ENCODE measurements at places on chromosomes 4 and X. TPM values are rescaled to one million over a fixed set of nuclear protein-coding genes. Genes with fewer than 3 reads are reported as not detected.

DNA sequence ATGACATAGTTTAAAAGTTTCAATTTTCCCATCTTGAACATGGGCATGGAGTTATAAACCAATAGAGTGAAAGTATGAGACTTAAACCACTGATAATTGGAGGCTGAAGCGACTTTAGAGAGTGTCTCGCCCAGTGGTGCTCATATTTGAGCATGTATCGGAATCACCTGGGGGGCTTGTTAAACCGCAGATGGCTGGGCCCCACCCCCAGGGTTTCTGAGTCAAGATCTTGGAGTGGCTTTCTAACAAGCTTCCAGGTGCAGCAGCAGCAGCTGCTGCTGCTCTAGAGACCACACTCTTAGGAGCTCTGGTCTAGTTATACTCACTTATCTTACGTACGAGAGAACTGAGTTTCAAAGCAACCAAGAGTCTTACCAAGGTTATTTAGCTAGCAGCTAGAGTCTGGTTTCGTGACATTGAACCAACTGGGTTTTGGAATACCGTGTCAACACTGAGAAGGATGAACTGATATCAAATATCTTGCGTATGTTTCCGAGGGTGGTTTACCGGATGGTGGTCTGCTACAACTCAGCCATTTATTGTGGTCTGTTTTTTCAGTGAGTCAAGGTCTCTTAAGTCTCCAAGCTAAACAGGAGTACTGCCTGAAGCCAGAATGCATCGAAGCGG, 5.9 kb downstream of the PHEX start:
- no peak for ATAC-seq

- no peak for ATAC-seq
Measured at GRCh38 chr4:167897116-167897515, 195.2 kb upstream of the ANXA10 start.

- no peak for ATAC-seq
Measured at GRCh38 chrX:39631276-39632229, 466.2 kb downstream of the BCOR start.

GRCh38 chrX:310621-311155, 7.9 kb downstream of the GTPBP6 start:
- ATAC-seq: no peak

GRCh38 chr4:109967798-109968520, 55.3 kb downstream of the EGF start:
- peak; percentile 86 for ATAC-seq

GRCh38 chr4:8727546-8728510, 135.3 kb downstream of the CPZ start:
- no peak for ATAC-seq

DNA sequence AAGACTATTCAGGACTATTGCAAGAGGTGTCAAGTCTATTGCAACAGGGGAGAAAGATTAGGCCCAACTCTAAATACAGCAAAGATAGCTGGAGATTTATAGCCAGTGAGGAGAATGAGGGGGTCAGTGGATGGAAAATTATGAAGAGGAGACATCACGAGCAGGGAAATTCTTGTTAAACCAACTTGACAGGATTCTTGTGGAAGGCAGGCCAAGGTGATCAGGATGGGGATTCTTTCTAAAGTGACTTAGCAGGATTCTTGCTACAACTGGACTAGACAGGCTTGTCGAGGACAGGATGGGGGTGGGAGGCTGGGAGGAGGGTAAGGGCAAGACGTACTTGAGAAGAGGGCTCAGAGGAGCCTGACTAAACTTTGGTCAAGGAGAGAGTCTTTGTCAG, 89.0 kb downstream of the PHEX start:
- ATAC-seq: no peak

DNA sequence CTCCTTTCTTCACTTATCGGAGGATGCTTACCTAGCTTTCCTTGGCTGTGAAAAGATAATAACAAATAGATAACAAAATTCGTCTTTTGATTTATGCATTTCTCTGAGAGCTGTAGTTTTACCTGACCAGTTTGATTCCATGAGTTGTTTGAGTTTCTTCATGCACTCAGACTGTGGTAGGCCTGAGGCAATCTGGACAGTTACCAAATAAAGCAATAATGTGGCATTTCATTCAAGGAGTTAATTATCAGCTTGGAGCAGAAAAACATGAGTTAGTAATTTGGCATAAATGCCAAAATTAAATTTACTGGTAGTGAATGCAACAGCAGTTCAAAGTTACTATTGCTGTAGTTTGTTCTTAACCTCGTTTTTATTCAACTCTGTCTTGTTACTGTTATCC, 53.5 kb downstream of the FABP2 start:
- no peak for ATAC-seq

The PFKFB1 gene
- 0.42 TPM for total RNA-seq

The XAGE3 gene
- total RNA-seq: not detected

The CXCL9 gene
- total RNA-seq: 0.45 TPM

The MAMLD1 gene
- total RNA-seq: 1.9 TPM

The SOX3 gene
- not detected for total RNA-seq

All from activated T-helper 17 cell treated with anti-CD3 and anti-CD28 coated beads, Interleukin-2, amount 50 U/mL, for 72 hours (primary cell).